ENCODE measurements at places on chromosomes 11 and 22.

- no peak for DNase-seq
Observed at GRCh38 chr11:107251298-107251697, 206.3 kb downstream of the CWF19L2 start.

DNA sequence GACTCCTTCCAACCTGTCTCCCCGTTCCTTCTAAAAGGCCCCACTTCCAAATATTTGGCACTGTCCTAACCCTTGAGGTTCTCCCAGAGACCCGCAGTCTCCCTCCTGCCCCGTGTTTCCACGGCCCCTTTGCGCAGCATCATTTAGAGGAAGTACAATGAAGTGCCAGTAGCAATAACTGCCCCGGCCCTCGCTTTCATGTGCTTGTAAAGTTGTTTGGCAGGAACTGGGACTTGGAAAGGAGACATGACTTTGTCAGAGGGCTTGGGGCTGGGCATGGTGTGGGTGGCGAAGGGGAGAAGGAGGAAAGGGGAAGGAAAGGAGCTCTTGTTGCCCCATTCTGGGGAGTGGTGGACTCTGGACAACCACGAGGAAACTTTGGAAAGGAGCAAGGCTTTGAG is 2.6 kb downstream of the CD44 start:
- no peak for DNase-seq

DNA sequence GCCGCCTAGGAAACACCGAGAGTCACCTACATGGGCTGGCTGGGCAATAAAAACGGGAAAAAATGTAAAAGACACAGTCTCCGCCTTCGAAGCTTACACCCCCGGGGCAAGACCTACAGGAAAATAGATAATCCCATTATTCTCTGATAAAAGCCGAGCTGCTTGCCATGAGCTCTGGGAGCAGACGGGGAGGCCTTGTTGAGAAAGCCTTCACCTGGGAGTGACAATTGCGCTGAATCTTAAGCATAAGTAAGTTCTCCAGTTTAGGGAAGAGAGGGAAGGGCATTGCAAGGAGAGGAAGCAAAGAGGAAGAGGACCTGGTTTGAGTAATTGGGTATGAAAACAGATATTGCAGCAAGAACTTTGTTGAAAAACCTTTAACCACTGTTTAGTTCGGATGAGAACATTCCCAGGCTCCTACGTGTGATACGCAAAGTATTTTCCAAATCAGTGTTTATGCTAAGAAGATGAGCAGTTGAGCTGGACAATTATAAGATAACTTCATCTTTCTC is 813 bp upstream of the BTBD10 start:
- no peak for DNase-seq

DNA sequence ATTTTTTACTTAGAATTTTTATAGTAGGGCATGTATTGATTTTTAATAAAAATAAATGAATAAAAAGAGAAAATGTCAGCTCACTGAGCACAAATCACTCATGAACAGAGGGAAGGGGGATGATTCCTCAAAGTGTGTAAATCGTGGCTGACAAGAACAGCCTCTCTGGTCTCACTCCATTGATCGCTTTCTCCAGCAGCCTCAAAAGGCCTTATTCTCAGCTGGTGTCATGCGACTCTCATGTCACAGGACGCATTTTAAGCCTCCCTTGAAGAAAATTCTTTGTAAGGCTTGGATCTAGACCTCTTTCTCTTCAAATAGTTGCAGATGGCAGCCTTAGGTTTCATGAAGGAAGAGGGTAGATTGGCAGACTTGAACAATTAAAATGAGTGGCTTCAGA is 33.9 kb upstream of the SLC5A12 start:
- DNase-seq: no peak

DNA sequence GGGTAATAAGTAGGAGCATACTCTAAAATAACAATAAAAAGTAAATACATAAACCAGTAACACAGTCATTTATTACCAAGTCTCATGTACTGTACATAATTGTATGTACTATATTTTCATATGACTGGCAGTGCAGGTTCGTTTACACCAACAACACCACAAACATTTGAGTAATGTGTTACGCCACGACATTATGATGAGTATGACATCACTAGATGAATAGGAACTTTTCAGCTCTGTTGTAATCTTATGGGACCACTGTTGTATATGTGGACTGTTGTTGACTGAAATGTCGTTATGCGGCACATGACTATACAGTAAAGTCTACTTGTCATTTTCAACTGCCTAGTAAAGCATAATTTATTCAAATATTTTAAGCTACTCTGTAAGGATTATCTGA is 18.6 kb downstream of the KIF18A start:
- DNase-seq: no peak

DNA sequence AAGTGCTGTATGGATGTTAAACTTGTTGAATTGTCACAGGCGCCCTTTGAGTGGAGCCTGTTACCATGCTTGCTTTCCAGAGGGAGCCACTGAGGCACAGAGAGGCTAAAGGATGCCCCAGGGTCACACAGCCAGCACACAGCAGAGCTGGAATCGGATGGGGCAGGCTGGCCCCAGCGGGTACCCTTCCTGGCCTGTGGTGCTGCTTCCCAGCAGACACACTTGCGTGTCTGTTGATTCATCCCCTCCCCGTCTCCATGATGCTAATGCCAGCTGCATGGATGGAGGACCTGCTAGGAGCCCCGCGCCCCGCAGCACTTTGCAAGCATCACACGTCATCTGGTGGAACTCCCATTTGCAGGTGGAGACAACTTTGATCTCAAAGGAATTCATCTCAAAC is 52.4 kb upstream of the SHISAL1 start:
- DNase-seq: no peak

- no peak for DNase-seq
Observed at GRCh38 chr11:15248749-15249148, 134.0 kb downstream of the INSC start.

GRCh38 chr11:65867284-65868071 is 5.1 kb downstream of the EFEMP2 start:
- no peak for DNase-seq

GRCh38 chr11:78586452-78587046 is 11.9 kb upstream of the NARS2 start:
- DNase-seq: no peak

- no peak for DNase-seq
Observed at GRCh38 chr11:92838759-92839310, 130.6 kb upstream of the MTNR1B start.

GRCh38 chr22:42967933-42968332 is 47.0 kb downstream of the PACSIN2 start:
- no peak for DNase-seq

DNA sequence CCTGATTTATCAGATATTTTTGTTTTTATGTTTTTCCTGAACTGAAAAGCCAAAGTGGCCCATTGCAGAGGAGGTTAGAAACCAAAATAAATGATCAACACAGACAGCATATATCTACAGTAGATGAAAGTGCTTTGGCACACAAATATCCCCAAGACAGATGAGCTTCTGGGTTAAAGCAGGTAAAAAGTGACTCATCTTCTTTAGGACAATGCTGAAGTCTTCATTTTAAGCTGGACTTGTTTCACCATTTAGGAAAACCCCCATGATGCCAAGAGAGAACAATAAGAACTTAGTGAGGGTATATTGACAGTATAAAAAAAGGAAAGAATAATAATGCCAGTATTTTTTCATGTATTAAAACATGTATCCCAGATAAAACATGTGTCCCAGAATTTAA is 100.8 kb upstream of the OR9G4 start:
- no peak for DNase-seq

DNA sequence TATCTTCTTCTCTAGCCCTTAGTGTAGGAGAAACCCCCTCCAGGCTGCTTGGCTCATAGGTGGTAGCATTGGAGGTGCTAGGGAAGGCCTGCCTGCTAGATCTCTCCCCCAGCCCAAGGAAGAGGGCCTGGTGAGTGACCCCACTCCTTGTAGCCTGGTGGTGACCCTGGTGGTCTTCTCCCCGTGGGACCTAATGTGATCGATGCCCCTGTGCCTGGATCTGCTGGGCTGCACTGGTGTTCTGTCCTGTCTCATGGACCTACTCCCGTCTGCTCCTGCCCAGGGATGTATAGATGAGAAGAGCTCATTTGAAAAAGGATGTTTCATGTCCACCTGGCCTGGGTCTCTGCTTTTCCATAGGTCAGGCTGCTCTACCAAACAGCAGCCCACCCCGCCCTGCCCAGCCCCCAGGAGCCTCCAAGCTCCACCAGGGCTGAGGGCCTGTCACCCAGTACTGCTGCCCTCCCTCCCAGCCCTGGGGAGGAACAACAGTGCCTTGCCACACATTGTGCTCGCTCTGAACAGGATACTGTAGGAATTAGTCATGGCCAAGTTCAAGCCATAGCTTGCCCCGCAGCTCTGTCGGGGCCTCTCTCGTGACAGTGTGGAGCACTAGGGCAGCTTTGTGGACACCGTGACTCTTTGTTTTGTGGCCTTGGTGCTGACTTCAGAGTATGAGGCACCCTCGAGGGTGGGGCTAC is 19.7 kb downstream of the SLC37A2 start:
- DNase-seq: no peak

- DNase-seq: no peak
Observed at GRCh38 chr11:7904917-7905316, 26.2 kb downstream of the OR10A6 start.

DNA sequence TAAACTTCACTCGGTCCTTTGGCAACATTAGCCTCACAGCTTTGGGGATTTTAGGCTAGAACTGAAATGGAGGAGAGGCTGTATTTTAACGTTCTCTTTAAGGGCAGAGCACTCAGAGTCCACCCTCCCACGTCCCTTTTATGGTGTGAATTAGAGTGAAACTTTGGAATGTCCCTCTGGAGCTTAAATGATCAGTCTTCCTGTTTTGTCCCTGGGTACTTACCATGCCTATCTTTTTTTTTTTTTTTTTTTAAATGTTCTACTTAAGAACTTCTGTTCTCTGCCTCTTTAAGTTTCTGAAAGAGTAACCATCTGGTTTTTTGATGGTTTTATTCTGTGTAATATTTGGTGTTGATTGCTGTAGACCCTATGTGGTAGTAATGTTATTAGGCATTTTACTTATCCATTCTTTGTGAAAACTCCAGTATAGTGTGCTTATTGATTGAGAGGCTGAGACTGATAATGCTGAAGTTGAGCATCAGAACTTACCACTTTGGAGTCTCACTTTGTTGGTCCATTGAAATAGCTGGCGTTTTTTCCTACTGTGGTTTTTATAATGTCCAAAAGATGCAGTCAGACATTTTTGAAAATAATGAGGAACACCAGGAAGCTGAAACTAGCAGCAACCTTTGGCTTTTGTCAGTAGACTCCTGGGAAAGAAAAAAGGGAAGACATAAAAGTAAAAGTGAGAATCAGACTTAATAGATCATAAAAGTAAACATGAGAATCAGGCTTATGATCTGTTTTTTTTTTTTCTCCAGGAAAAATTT is 11.6 kb downstream of the UVRAG start:
- no peak for DNase-seq

GRCh38 chr22:40855071-40855978 is 1.1 kb downstream of the ST13 start:
- no peak for DNase-seq

- DNase-seq: no peak
Observed at GRCh38 chr11:131591051-131591461, 220.6 kb downstream of the NTM start.

DNA sequence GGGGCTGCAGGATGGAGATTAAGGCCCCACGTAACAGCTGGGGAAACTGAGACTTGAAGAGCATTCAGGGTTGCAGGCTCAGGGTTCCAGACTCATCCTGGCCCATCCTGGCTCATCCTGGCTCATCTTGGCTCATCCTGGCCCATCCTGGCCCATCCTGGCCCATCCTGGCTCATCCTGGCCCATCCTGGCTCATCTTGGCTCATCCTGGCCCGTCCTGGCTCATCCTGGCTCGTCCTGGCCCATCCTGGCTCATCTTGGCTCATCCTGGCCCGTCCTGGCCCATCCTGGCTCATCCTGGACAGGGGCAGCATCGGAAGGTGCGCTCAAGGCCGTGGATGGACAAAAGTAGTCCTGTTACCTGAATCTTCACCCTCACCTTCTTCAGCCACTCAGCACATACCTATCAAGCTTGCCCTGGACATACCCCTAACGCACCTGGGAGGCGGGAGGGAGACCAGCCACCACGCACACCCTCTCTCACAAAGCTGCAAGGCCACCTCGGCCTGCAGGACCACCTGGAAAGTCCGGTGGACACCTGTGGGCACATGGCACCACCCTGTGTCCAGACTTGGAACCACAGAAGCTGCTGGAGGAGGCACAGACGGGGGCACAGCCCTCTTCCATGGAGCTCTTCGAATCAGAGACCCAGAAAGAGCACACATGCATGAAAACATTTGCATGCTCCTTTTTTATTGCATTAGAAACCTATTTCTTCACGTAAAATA is 20.3 kb upstream of the NLRP6 start:
- DNase-seq: no peak

GRCh38 chr22:44260216-44261035 is 52.3 kb downstream of the SHISAL1 start:
- DNase-seq: no peak

DNA sequence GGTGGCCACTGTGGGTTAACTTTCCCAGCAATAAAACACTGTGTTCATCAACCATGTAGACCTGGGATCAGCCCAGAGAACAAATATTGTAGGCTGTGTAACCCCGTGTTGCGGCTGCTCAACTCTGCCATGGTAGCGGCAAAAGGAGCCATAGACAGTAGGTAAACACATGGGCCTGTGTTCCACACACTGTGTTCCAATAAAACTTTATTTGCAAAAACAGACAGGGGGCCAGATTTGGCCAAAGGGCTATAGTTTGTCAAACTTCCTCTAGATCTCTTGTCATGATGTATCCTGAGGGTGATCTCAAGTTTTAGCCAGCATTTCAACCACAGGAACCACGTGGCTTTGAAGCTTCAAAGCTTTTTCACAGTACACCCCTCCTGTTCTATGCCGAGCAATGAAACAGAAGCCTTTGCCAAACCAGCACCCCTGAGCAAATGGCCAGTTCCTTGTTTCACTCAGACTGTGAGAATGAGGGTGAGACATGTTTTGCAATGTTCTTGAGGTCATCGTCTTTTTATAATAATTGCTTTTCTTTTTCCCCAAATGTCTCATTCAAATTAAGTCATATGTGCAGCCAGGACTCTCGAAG is 49.9 kb upstream of the FADD start:
- no peak for DNase-seq

DNA sequence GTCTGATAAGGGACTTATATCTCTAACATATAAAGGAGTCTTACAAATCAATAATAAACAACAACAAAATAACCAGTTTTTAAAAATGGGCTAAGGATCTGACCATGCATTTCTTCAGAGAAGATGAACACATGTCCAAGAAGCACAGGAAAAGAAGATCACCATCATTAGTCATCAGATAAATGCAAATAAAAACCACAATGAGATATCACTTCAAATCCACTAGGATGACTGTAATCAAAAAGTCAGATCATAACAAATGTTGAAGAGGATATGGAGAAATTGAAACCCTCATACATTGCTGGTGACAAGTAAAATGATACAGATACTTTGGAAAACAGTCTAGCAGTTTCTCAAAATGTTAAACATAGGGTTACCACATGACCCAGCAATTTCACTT is 61.2 kb upstream of the MYOD1 start:
- DNase-seq: no peak
